ENCODE measurements at places on chromosomes 16 and 17.

DNA sequence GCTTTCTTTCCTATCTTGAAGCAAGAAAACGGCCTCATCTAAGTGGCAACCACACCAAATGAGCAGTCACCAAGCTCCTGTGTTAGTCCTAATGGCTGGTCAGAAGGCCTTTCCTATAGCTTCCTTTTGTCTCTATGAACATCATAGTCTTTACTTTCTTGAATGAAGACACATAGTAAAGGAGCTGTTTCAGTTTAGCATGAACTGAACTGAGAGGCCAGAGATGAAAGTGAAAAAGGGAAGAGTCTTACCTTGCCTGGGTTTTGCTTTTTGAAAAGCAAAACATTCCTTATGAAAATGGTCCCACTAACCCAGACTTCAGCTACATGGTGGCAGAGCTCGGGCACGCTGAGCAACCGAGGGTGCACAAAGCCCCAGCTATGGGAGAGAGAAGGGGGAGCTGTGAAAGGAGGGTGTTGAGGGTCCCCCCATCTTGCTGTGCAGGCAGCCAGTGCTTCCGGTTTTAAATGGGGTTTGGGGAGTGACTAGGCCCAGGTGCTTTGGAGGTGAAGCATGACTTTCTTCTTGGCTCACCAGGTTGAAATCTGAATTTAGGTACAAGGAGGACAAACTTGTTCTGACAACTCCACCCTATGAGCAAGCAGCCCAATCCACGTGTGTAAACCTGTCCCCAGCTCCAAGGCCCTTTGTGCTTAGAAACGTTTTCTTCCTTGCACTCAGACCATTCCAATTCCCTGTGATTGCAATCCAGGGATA lies 9.1 kb upstream of the PSMC3IP start:
- DNase-seq, result no peak

DNA sequence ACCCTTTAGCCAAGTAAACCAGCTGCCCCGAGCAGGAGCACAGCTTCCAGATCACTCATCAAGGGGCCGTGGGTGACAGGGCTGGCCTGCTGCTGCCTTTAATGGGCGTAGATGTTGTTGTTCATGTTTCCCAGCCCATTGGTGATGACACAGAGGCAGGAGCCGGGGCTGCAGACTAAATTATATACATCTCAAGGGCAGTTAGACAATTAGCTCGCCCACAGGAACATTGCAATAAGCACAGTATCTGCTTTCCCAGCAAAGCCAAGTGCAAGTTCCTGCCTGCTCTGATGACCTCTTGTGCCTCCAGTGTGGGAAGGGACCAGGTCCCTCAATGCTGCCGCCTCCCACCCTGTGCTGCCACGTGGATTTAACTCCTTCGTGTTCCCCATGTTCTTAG lies 485.8 kb downstream of the MAF start:
- no peak for DNase-seq

DNA sequence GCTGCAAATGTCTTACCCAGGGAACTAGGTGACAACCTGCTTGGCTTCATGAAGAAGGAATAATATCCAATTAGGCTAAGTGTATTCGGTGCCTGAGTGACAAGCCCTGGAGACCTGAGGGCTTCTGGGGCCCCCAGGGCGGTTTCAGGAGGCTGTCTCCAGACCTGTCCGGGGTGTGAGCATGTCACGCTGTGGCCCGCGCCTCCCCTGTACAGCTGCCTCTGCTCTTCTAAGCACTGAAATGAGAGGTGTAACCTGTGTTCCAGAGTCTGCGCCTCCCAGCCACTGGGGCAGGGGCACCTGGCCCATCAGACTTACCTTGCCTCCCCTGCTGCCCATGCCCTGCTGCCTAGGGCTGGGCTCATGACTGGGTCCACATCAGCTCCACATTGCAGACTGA lies 114.3 kb downstream of the WWOX start:
- no peak for DNase-seq

- DNase-seq, result no peak
Observed at GRCh38 chr16:12674071-12674470, 129.6 kb downstream of the CPPED1 start.

DNA sequence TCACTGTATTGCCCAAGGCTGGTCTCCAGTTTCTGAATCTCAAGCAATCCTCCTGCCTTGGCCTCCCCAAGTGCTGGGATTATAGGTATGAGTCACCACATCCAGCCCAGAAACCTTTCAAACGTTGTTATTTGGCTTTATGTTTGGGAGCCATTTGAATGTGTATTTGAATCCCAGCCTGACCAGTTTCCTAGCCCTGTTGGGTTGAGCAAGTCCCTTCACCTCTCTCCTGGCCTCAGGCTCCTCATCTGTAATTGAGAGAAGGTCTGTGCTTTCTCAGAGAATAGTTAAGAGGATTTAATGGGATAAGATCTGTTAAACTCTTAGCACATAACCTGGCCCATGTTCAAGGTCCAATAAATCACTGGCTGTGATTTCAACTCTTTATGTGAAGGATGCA lies 385.8 kb upstream of the RBFOX1 start:
- no peak for DNase-seq

GRCh38 chr17:44924107-44924544 lies 8.8 kb upstream of the GFAP start:
- no peak for DNase-seq
